Stimulated activated CD8-positive, alpha-beta memory T cell treated with anti-CD3 and anti-CD28 coated beads, Interleukin-4, amount 100 ng/mL, for 1 hour (primary cell): ENCODE measurements at places on chromosomes 7 and 10.

DNA sequence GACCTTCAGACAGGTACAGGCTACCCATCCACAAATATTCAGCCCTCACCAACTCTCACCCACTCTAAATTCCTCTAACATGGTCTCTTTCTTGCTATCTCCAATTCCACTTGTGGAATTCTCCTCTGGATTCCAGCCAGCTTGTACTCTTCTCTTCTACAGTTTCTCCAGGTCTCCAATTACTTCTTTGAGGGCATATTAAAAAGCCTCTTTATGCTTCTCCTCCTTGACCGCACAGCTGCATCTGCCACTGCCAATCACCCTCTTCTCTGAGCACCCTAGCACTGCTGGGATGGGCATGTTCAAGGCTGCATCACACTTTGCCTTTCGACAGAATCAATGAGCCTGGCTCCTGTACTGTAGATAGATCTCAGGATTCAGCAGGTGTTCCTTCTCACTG is 101.5 kb upstream of the ANKRD1 start:
- no peak for DNase-seq

GRCh38 chr7:98753989-98754479 is 115.8 kb downstream of the TMEM130 start:
- DNase-seq, result no peak

GRCh38 chr10:94205396-94205831 is 157.3 kb downstream of the NOC3L start:
- no peak for DNase-seq

DNA sequence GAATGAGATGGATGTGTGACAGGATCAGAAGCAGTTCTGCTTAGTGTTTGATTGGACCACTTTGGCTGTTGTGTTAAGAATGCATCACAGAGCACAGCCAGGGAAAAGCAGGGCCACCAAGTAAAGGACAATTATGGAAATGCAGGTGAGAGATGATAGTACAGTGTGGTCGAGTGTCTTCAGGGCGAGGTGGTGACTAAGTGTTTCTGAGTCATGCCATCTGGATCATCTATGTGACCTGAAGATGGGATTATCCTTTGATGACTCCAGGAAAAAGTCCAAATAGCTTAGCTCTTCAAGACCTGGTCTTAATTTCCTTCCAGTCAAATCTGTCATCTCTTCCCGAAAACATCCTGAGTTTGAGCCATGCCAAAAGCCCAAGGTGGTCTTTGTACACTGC is 523.2 kb upstream of the IGFBP3 start:
- no peak for DNase-seq

GRCh38 chr10:131464789-131465188 is 153.3 kb upstream of the TCERG1L start:
- no peak for DNase-seq

DNA sequence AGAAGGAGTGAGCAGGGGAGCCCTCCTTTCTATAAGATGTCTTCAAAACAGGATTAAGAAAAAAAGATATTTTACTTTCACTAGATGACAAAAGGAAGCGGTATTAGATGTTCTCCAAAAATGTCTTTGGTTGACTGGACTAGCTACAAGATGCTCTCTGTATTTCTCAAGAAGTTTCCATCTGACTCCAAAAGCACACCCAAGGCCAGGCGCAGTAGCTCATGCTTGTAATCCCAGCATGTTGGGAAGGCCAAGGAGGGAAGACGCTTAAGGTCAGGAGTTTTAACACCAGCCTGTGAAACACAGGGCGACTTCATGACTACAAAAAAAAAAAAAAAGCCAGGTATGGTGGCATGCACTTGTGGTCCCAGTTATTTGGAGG is 84.5 kb downstream of the PIP4K2A start:
- DNase-seq, result no peak

DNA sequence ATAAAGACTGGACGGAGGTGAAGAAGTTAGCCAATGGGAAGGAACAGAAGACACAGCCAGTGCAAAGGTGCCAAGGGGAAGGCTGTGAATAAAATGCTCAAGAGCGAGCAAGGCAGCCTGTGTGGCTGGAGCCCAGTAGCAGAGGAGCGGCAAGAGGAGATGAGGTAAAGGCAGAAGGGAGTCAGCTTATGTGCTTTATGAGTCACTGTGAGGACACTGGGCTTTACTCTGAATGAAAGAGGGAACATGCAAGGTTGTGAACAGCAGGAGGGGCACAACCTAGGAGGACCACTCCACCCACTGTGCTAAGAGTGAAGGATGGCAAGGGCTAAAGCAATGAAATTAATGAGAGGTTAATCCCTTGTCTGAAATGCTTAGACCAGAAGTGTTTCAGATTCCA is 129.0 kb upstream of the ODAD2 start:
- no peak for DNase-seq

DNA sequence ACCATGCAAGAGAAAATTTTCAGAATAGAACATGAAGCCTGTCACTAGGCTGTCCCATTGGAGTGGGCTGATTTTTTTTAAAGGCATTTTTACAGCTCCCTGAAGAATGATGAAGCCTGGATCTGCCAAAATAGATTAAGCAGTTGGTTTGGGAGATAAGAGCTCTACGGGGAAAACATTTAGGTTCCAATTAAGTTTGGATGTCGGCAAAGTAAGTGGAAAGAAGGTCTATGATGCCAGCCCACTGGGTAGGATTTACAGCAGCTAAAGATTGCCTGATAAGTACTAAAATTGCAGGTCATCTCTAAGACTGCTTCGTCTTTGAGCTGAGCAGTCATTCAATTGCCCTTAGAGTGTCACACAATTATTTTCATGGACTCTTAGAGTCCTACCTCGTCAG is 939.2 kb upstream of the CELF2 start:
- DNase-seq, result no peak

- DNase-seq, result no peak
These were observed 303.7 kb downstream of the BAMBI start for GRCh38 chr10:28981007-28981406.

- DNase-seq, result no peak
These were observed 150.3 kb upstream of the NRP1 start for GRCh38 chr10:33484787-33485186.

DNA sequence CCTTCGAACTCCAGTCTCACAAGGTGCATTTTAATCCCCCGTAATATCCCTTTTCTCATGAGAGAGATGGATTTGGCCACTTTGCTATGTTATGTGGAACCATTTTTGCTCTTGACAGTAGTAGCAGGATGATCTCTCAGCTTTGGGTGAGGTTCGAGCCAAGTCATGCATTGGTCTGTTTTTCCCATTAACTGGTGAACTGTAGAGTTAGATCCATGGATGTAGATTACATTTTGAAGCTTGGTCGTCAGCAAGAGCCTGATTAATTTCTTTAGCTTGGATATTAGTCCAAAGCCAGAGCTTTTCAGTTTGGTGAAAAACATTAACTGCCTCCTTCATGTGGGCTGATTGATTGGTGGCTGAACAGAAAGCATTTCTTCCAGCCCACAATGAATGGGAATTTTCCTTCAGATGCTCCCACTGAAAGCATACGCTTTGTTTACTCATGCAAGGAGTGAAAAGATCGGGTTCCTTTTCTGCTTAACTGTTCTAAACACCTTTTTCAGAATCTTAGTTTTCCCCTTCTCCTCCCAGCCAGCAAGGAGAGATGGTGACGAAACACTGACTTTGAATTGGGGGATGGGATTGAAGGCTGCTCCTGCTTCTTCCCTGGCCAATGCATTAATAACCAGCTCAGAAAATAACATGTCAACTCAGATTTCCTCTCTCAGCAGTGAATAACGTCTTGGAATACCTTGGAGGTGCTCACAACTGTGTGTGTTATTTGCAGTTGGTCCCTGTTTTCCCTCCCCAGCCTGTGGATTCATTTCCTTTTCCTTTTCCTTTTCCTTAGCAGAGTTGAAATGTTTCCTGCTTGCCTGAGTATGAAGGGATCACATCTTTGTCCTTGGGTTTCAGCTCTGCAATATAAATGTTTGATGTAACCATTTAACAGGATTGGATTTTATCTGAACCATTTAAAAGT is 351.8 kb upstream of the FZD8 start:
- DNase-seq, result no peak

DNA sequence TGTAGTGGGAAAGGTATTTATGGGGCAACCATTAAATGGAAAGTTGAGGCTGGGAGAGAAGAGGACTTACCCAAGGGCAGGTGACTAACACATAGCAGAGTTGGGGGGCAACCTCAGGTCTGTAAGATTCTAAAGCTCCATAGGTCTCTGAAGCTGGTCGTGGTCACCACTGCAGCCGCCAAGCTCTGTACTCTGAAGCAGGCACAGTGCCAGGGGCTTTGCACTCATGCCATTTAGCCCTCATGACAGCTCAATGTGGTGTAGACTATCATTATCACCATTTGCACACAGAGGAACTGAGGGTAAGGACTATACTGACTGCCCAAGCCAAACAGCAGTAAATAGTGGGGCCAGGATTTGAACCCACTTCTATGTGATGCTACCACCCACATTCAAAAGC is 32.5 kb upstream of the TMEM273 start:
- no peak for DNase-seq

- no peak for DNase-seq
These were observed 21.8 kb downstream of the FOXL3 start for GRCh38 chr7:311796-312195.

GRCh38 chr7:70415179-70415972 is 716.6 kb upstream of the GALNT17 start:
- no peak for DNase-seq
